ELF-1 (cell line): ENCODE measurements at places on chromosomes 6 and 20.
A peak's percentile ranks its signal among the peaks of the same experiment; 100 is the strongest.

DNA sequence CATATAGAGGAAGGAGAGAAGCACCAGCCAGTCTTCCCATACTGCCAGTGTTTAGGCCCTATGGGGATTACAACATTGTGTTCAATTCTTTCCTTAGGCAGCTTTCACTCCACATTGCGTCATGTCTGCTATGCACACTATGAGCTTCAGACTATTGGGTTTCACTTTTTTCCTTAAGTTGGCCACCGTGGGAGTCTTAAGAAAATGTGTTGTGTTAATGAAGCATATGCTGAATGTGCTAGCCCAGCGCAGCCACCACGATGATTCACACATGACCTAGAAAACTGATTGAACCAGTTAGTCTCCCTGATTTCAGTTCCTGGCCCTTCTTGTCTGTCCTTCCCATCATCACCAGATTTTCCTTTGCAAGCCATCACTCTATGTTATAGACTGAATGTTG is 21.5 kb downstream of the TUBB2B start:
- no peak for DNase-seq

DNA sequence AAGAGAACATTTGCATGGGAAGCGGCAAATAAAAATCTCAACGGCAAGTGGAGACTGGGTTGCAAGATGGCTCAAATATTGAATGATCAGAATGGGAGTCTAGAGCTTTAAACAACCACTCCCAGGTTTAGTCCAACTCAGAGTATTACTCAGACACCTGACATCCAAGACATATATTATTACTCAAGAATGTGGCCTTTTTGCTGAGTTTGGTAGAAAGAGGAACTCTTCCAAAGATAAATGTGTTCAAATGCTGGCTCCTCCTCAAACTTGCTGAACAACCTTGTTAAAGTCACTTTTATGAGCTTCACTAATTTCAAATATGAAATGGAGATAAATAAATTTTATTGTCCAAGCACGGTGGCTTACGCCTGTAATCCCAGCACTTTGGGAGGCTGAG is 77.8 kb downstream of the ESR1 start:
- DNase-seq, result no peak

GRCh38 chr6:4308364-4308763 is 173.0 kb upstream of the ECI2 start:
- DNase-seq, result no peak

DNA sequence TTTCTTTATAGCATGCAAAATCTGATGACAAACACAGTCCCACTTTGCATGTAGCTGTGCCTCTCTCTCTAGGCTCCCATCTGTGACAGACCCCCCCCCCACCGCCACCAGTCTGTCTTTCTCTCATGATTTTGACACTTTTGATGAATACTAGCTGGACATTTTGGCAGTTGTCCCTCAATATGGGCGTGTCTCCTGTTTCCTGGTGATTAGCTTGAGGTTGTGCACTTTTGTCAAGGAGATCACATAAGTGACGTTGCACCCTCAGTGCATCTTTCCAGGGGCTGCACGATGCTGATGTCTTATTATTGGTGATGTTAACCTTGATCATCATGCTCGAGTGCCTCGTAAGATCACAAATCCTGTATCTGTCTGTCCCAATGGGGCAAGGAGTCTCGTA is 155.1 kb downstream of the EYA2 start:
- no peak for DNase-seq

GRCh38 chr6:28353356-28353755 is 3.6 kb downstream of the ZKSCAN3 start:
- no peak for DNase-seq

DNA sequence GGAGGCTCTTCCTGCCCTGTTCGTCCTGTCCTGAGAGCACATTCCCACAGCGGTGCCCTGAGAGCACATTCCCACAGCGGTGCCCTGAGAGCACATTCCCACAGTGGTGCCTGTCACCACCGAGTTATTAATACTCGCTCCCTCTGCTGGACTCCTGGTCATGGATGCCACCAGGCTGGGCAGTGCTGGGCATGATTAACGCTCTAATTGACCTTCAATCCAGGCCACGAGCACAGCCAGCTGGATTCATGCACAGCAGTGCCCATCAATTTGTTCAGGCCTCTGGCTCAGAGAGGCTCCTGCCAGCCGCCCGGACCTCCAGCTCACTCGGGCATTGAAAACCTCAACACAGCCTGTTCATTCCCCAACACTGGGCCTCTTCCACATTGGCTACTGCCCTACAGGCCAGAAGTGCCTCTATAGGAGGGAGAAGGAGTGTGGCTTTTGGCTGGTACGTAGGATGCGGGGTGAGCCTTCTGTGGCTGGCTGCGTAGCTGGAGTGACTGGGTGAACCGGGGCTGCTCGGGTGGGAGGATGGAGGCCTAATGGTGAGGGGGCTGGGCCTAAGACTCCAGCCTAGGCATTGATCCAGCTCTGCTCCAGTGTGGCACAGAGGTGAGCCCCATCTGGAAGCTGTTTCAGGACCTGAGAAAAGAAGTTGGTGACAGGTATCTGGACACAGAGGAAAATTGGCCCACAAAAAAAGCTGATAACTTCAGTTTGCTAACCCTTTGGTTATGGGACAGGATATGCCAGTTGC is 9.3 kb downstream of the IP6K3 start:
- no peak for DNase-seq

DNA sequence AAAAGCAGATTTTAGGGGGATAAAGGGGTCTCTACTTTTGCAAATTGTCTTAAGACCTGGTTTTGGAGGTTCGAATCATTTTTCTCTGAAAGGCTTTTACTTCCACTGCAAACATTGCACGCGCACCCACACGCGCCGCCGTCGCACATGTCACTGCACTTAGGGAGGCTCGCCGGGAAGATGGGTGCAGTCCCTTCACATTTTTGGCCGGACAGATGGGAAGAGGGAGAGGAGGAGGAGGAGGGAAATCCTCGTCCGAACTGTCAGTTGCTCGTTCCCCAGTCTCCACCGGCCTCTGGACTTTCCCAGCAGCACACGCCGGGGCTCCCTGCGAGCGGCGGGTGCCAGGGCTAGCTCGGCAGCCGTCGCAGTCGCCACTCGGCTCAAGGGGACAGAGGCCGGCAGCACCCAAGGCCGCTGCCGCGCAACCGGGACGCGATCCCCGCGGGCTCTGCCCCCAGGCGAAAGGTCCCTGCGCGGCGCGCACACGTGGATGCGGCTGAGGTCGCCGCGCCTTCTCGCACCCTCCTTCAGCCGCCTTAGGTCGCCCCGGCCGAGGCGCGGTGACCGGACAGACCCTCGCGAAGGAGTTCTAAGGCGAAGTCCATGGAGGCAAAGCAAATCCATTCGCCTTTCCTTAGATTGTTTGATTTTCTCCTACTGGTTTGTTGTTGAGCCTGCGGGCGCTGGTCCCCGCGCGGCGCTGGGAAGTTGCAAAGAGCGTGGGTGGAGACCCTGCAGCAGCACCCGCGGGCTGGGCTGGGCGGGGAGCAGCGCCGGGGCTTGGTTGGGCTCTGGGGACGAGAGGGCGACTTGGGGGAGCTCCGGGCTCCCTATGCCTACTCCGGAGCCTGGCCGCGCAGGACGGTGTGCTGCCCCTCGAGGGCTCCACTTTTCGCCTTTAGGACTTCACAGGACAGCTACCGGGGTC is 1.2 kb downstream of the MYB start:
- DNase-seq, result peak; percentile 51

GRCh38 chr6:151413372-151414145 is 22.2 kb upstream of the ZBTB2 start:
- no peak for DNase-seq

GRCh38 chr6:88662653-88663174 is 300.7 kb downstream of the RNGTT start:
- DNase-seq, result no peak

DNA sequence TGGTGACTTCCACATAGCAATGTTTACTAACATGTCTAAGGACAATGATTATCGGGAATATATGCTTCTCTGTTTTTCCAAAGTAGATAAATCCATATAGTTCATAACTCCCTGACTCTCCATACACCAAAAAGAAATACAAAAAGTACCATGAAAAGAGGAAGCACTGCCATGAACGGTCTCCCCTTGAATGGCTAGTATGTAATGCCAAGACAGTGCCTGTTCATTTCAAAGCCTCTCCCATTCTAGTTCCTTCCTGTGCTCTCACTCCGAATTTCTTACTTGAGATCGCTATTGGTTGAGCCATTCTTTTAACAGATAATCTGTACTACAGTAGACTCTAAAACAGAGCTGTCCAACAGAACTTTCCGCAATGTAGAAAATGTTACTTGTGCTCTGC is 54.8 kb upstream of the EDN1 start:
- DNase-seq, result no peak

- no peak for DNase-seq
Measured at GRCh38 chr6:41814629-41815028, 27.1 kb downstream of the TOMM6 start.

DNA sequence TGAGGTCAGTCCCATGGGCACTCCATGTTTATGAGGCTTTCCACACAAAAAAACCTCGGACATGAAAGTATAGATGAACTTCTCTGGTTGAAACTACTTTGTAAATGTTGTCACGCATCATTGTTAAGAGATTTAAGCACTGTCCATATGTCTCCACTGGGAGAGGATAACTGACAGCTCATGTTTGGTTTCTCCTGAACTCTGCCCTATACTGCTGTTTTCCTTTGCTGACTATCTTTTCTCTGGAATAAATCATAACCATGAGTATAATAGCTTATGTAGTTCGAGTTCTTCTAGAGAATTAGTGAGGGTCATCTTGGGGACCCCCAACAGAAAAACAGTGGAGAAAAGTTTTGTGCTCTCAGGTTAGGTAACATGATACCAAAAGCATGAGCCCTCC is 14.3 kb downstream of the THEMIS start:
- no peak for DNase-seq

DNA sequence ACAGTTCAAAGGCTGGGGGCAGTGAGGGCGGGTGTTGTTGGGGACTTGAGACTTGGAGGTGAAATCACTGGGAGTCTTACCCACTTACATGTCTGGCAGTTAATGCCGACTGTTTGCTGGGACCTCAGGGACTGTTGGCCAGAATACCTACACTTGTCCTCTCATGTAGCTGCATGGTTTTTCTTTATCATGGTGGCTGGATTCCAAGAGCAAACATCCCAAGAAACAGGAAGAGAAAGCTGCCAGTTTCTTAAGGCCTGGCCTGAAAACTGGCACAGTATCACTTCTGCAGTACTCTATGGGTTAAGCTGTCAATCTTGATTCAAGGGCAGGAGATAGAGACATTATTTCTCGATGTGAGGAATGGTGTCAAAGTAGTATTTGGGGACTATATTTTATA is 19.8 kb upstream of the C6orf62 start:
- no peak for DNase-seq

- DNase-seq, result no peak
Measured at GRCh38 chr6:91166271-91167046, 579.6 kb upstream of the MAP3K7 start.

- DNase-seq, result no peak
Measured at GRCh38 chr20:59055302-59055701, 12.7 kb upstream of the PRELID3B start.

DNA sequence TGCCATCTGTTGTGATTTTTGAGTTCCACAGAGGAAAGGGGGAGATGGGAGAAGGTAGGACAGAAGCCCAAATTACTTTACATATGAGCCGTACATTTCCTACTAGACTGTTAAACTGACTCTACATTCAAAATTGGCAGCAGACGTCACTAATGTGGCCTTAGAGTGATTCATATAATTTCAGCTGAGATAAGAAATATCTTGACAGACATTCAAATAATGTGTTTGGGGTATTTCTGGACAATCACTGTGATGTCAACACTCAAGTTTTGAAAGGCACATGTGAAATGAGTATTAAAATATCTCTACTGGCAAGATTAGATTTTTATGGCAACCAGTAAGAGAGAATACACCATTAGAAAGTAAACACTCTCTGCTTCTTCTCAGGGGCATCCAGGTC is 104.0 kb downstream of the MTFR2 start:
- DNase-seq, result no peak

GRCh38 chr6:22366214-22366613 is 69.4 kb upstream of the PRL start:
- no peak for DNase-seq

DNA sequence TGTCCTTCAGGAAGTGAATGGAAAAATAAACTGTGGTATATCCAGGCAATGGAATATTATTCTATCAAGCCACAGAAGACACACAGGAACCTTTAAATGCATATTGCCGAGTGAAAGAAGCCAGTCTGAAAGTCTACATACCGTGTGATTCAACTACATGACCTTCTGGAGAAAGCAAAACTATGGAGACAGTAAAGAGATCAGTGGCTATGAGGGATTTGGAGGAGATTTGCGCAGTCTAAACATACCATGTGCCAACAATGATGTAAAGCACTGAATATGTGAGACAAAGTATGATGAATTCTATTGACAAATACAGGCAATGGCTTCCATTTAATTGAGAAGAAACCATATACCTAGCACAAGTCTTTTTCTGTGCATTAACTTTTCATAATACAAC is 518.3 kb upstream of the ZNF337 start:
- DNase-seq, result no peak

DNA sequence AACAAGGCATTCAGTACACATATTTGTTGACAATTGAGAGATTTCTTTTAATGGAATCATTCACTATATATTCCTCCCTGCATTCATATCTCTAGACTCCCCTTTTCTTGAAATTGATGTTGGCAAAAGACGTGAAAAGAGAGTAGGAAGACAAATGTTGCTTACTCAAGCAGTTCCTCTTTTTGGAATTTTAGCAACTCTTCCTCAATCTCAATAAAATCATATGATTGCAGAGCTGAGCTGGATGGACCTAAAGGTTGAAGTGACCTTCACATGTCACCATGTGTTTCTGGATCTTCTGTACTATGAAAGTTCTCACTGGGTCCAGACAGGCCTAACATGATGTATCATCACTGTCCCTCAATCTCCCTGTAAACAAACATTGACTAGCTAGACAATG is 18.6 kb downstream of the ADGRF1 start:
- DNase-seq, result no peak

DNA sequence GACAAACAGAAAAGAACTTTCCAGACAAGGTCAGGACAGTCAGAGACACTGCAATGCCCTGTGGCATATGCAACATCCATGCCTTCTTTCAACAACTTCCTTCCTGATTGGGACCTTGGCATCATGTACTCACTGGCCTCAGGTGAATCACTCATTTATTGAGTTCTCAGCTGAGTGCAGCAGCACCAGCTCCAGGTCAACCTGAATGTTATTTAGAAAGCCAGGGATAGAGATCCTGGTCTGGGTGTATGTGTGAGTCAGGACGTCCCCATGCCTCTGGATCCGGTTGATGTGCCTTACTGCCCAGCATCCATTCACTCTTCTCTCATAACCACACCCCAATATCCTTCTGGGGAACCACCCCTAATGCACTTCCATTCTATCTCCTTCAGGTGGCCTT is 54.4 kb downstream of the SNRNP48 start:
- DNase-seq, result no peak

DNA sequence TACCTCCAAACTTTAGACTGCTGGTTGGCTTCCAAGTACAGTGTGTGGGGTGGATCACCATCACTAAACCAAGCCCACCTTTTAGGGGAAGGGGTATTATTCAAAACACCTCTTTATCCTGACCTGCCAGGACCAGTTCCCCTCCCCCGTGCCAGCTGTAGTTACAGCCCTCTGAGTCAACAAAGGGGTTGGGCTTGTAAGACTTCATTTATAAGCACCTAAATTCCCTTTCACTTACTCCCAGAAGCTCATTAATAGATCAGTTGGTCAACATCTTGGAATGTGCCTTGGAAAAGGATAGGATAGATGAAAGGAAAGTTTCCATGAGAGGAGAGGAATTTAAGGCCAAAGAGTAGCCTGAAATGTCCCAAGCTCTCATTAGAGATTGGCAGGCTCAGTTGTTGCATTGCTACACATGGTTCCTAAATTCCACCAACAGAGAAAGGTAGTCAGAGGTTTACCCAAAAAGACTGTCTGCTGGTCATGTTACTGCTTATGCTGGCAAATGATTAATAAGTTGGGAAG is 59.2 kb downstream of the TNFAIP3 start:
- peak; percentile 70 for DNase-seq

- DNase-seq, result peak; percentile 71
Measured at GRCh38 chr20:31587545-31588389, 17.3 kb upstream of the ID1 start.
